Thoracic aorta endothelial cell (primary cell): ENCODE measurements at places on chromosomes 4 and X. TPM values are rescaled to one million over a fixed set of nuclear protein-coding genes. Genes with fewer than 3 reads are reported as not detected.

The TXK gene
- total RNA-seq, result 0.40 and 0.79 TPM in 2 replicates

The APLN gene
- total RNA-seq, result 132 and 170 TPM in 2 replicates

The WDR1 gene
- total RNA-seq, result 447 and 469 TPM in 2 replicates

The VMA21 gene
- total RNA-seq, result 91.1 and 117 TPM in 2 replicates

The UGT2B15 gene
- not detected in 2 replicates for total RNA-seq

The NIPAL1 gene
- total RNA-seq, result 0.80 and 2.9 TPM in 2 replicates

The TCEAL5 gene
- total RNA-seq, result not detected in 2 replicates

The TMEM150C gene
- total RNA-seq, result 3.1 and 3.3 TPM in 2 replicates

The DMRTC1 gene
- total RNA-seq, result not detected in 2 replicates

The RTL3 gene
- total RNA-seq, result 0.07 TPM in 1 of 2 replicates, not detected in the other

The SLC25A4 gene
- total RNA-seq, result 7.3 and 12.2 TPM in 2 replicates

The MCF2 gene
- total RNA-seq, result 0.07 TPM in 1 of 2 replicates, not detected in the other

The PABPC1L2B gene
- total RNA-seq, result not detected in 2 replicates

The CCSER1 gene
- total RNA-seq, result 1.6 and 2.2 TPM in 2 replicates

The CDK16 gene
- 91.1 and 143 TPM in 2 replicates for total RNA-seq

The SOWAHB gene
- not detected in 2 replicates for total RNA-seq

The CHM gene
- total RNA-seq, result 33.6 and 40.3 TPM in 2 replicates

The PIM2 gene
- total RNA-seq, result 5.6 and 7.4 TPM in 2 replicates

The PRPS1 gene
- total RNA-seq, result 43.4 and 45.8 TPM in 2 replicates

The SSX3 gene
- not detected in 2 replicates for total RNA-seq

The FAM156A gene
- 9.8 and 10.5 TPM in 2 replicates for total RNA-seq

The AFAP1 gene
- 86.1 and 93.2 TPM in 2 replicates for total RNA-seq

The F11 gene
- total RNA-seq, result not detected in 2 replicates
